Mammary epithelial cell (primary cell): ENCODE measurements at places on chromosomes 4 and X.

GRCh38 chrX:133461231-133461630, 45.9 kb upstream of the GPC4 start:
- no peak for DNase-seq

DNA sequence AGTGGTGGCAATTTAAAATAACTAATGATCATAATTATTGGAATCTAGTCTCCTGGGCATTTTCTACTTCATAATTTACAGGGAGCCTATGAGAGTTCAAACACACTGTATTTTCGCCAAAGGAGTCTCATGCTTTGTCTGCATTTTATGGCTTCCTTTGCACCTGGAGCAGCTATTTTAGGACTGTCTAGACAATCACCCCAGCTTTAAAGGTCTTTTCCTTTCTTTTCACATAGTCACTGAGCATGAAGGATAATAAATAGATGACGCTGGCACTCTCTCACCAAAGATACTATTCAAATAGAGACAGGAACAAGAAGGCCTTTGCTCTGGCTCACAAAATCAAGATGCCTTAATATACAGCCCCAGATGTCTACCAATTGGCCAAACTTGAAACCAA, 43.0 kb downstream of the AMELX start:
- DNase-seq: no peak

DNA sequence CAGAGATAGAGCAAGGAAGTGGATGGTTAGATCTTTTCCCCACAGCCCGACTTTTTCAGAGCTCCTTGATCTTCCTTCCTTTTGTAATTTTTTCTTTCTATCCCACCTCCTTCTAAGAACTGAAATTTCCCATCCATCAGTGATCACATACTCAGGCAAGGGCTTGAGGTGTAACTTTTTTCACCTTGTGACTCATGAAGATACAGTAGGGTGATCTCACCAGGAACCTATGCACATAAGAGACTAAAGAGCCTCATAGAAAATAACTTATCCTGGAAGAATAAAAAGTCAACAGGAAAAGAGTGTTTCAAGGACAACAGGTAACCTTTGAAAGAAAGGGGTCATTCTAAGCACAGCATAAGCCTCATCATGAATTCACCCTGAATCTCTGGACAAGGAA, 131.2 kb upstream of the HCCS start:
- peak; percentile 20 for DNase-seq

DNA sequence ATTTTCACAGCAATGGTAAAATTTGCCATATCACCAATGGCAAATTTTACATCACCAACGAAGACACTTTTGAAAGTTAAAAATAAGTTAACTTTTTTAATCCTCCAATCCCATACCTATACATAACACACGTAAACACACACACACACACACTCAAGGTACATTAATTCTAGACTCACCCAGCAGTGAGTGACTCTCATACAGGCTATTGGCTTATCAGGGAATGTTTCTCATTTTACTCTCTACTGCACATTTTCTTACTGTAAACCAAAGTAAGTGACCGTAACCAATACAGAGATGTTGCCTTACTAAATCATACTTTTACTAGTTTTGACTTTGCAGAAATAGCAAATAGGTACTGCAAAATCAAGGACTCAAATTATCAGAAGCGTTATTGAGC, 2.3 kb downstream of the VEGFC start:
- DNase-seq: no peak

GRCh38 chr4:138414202-138414601, 172.1 kb upstream of the SLC7A11 start:
- no peak for DNase-seq

DNA sequence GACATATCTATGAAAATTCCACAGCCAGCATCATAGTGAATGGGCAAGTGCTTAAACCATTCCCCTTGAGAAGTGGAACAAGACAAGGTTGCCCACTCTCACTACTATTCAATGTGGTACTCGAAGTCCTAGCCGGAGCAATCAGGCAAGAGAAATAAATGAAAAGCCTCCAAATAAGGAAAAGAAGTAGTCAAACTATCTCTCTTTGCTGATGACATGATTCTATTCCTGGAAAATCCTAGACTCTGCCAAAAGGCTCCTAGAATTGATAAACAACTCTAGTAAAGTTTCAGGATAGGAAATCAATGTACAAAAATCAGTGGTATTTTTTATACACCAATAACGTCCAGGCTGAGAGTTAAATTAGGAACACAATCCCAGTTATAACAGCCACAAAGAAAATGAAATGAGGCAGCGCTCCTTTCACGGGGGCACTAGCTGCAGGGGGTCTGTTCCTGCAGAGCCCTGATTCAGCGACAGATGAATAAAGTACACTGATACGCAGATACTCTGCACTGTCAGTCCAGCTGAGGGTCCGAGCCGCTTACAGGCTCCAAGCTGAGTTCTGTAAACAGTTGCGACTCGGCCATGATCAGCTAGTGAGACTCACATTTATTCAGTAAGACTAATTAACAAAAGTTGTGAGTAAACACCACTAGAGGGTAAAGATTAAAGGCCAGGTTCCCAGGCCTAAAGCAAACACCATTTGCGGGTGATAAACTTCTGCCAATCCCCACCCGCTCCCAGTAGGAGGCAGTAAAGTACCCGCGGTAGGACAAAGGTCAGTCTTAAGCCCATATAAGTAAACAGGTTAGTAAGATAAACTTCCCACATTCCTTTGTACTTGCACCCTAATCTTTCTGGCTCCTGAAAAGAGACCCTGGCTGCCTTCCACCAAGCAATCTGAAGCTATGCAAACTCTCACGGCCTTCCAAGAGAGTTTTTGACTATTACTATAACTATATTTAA, 290.6 kb upstream of the GRID2 start:
- DNase-seq: no peak

DNA sequence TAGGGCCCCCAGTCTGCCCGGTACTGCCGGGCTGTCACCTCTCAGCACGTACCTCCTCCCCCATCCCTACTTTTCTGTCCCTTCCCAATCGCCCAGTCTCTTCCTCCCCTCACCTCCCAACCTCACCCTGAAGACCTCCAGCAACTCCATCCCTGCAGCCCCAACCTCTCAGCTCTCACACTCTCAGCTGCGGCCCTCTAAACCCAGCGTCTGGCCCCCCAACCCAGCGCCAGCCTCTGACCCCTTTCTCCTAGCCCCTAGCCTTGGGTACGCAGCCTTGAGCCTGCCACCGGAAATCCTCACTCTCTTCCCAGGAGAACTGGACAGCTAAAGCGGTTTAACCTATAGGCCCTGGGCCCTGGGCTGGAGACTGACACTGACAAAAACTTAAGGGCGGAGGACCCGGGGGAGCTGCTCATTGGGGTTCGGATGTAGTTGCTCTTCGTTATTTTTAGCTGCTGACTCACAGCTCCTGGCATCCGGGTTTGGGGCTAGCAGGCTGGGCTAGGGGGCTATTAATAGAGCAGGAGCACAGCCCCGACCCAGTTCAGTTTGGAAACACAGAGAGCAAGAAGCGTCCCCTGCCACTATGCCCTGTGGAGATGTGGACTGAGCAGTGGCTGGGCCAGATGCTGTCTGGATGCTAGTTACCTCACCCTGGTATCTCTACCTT, 9.6 kb upstream of the DLG3 start:
- DNase-seq: no peak

DNA sequence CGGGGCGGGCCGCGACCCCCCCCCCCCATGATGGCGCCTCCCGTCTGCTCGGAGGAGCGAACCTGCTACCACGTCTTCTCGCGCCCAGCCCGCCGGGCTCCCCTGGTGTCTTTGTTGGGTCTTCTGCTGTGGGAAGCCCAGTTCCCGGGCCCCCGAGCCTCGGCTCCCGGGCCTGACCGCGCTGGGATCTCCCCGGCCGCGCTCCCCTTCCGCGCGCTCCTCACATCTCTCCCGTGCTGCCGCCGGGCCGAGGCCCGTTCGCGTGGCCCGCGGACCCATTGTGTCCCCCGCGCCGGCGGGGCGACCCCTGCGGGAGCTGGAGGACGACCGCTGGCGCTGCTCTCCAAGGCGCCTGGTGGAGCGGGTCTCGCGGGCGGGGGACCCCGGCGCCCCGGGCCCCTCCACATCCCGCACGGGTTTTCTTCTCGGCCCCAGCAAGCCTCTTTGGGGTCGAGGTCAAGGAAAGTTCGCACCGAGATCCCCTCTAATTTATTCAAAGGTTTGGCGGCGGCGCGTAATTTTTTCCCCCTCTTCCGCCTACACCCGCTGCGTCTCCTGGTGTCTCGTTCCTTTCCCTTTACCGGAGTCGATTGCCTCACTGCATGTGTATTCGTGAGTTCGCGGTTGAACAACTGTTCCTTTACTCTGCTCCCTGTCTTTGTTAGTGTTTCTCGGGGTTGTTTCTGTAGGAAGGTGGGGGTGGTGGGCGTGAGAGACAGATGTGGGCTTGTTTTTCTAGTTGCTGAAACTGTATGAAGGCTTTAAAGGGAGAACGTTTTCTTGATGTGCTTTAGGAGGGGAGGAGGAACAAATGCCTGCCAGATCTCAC, 770 bp downstream of the SMAD1 start:
- DNase-seq: peak; percentile 69

GRCh38 chrX:46823481-46823880, 13.4 kb upstream of the RP2 start:
- DNase-seq: peak; percentile 26

DNA sequence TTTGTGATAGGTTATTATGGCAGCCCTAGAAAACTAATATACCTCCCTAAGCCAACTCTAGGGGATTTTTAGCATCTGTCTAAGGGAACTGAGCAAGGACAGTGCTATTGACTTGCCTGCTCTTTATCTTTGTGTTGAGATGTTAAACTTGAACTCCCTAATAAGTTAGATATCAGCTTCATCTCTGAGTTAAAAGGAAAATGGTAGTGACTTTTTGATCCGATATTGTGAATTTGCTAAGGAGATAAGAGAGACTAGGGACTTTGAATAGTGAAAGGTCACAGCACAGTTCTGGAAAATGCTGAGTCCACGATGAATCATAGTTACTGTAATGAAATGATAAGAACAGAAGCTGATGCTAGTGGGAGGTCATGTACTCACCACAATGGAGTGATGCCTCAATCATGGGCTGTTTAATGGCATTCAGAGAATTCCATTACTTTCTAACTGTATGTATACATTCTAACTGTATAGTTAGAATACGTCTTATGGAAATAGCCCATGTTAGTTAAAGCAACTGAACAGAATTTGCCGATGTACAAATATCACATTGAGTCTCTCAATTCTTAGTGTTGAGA, 147.2 kb downstream of the GLRA3 start:
- DNase-seq: peak; percentile 9

- DNase-seq: no peak
Observed at GRCh38 chr4:72136429-72136828, 104.6 kb downstream of the NPFFR2 start.

DNA sequence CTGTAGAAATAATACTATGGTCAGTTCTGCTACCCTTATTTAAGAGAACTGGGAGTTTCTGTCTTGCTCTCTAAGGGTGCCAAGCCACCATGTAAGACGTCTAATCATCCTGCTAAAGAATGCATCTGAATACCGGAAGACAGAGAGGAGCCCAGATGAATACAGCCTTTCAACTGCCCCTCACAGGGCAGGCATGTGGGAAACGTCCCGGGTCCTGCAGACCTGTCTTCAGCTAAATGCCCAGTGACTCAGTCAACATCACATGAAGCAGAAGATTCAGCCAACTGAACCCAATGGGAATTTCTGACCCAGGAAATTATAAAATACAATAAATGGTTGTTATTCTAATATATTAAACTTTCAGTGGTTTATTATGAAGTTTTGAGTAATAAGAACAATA, 2141.0 kb upstream of the AGA start:
- DNase-seq: no peak

DNA sequence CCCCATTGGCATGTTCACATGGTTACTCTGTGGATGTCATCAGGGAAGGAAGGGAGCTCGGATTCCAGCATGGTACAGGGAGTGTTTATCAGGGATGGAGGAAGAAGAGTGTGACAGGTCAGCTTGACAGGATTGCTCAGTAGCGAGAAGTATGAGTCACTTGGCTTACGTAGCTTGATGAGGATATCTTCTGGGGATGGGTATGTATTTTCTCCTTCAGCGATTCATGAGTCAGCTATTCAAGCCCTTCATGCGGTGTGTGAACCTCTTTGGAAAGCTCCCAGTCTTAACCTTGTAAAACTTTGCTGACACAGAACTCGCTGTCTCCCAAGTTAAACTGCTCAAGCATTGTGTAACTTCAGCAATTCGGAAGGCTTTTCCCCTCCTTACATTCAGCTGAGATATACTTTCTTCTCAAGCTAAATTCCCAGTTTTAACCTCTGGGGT, 275.4 kb downstream of the ARHGAP10 start:
- peak; percentile 98 for DNase-seq

DNA sequence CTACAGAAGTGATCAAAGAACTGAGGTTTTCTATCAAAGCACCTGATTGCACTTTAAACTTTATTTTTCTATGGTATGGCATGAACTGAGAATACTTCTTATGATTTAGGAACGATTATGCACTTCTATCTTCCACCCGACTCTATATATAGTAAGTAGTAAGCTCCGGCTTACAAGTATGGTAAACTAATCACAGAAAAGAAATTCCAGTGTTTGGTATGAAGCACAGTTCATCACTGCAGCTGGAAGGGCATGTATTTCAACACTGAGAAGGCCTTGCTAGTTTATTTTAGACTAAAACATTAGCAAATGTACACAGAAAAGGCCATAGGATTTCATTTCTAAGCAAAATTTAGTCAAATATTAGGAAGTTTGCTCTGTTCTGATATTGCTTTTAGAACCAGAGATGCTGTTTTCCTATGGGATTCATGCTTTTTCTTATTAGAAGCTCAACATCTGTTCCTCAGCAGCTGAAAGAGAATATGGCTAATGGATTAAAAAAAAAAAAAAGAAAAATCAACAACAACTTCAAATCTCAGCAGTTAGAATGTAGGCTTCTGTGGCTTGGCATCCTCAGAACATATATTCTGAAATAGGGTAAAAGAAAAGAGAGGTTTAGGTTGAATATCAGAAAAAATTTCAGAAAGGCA, 273.5 kb downstream of the C4orf33 start:
- no peak for DNase-seq

DNA sequence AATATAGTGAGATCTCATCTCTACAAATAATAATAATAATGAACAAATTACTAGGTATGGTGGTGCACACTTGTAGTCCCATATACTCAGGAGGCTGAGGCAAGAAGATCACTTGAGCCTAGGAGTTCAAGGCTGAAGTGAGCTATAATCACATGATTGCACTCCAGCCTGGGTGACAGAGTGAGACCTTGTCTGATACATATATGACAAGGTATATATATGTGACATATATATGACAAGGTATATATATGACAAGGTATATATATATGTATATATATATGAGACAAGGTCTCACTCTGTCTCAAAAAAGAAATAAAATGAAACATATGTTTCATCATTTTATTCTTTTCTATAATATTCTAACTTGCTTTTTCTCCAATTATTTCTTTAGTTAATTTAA, 278.1 kb upstream of the TET2 start:
- DNase-seq: no peak

DNA sequence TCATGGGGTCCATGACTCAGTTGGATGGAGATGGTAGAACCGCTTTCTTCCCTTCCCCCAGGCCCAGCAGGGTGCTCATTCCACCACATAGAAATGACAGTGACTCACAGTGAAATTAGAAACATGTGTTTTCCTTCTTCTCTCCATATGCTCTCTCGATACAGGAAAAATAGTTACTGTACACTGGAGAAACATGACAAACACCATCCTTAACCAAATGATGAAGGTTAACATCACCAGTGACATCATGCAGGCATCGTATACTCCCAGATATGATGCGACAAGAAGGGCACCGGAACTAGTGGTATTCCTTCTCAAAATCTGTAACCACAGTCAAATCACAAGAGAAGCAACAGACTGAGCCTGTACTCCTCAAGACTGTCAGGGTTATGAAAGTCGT, 11.7 kb upstream of the RAB40A start:
- DNase-seq: no peak

- no peak for DNase-seq
Observed at GRCh38 chrX:129984111-129984958, 1.9 kb downstream of the BCORL1 start.

GRCh38 chr4:130025701-130026100, 929.7 kb downstream of the C4orf33 start:
- DNase-seq: no peak
